ENCODE measurements at places on chromosomes 7 and 10.

DNA sequence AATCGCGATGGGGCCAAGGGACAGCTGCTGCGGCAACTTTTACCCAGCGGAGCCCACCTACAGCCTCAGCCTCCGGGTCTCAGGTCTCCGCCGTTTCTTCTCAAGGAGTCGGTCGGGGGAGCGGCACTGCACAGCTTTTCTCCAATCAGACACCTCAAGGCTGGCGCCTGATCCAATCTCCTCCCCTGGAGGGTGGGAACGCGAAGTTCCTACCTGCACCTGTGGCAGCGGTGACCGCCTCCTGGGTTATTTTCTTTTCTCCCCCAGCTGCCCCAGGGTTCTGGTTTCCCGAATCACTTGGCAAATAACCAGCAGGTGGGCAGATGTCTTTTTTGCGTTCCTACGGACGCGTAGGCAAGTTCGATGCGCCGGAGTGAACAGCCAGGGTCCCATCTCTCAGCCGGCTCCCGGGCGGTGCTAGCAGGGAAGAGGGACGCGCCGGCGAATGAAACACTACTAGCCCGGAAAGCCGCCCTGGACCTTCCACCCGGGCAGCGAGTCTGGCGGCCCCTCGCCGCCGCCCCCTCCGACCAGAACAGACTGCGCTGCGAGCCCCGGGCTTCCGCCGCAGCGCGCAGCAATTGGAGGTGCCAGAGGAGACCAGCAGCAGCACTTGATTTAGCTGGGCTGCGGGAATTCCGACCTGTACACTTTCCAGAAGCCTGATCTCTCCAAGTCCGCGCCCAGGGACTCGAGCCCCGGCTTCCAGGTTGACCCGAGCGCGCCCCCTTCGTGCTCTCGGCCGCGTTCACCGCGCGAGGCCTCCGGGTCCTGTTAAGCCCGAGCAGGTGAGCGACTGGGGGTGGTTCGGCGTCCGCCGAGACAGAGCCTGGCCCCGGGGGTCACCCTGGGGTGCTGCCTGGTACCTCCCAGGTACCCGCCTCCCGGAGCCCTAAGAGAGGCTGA is at the start of gene PRR15:
TSS of gene PRR15 (plus strand) at position 246 of the 906 bp plus-strand sequence. CDS start 2,495 bp downstream, outside the sequence.
- DNase-seq, result peak; percentile 84

DNA sequence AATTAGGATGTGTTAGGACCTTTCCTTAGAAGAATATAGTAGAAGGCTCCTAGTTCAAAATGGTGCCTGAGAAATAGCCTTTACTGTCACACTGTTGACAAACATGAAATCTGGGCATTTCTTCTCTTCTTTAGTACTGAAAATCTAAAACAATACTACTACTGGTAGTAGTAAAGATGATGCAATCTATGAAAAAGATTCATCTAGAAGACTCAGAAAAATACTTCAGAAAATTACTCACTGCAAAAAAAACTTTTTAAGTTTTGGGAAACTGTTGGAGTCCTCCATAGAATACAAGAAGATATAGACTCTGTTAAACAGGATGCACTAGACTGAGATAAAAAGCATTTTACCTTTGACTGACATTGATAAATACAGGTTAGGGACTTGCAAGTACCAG is 67.1 kb downstream of the NRF1 start:
- DNase-seq, result no peak

DNA sequence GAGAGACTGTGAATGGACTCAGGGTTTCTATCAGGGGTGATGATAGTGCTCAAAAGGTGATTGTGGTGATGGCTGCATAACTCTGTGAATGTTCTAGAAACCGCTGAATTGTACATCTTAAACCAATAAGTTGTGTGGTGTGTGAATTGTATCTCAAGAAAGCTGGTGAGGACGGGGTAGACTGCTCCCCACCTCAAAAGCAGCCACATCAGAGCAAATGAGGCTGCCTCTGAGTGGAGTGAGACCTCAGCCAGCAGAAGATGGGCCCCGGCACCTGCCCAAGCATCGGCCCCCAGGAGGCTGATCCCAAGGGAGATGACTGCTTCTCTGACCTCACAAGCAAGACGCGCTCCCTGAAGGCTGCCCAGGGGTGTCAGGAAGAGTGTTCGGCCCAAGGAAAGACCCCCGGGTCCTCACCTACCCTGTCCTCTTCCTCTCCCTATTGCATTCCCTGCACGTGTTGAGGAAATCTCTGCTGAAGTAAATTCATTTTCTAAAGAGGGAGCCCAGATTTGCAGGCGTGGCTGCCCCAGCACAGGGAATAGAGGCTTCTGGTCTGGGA is 279.3 kb upstream of the SHH start:
- DNase-seq, result no peak

DNA sequence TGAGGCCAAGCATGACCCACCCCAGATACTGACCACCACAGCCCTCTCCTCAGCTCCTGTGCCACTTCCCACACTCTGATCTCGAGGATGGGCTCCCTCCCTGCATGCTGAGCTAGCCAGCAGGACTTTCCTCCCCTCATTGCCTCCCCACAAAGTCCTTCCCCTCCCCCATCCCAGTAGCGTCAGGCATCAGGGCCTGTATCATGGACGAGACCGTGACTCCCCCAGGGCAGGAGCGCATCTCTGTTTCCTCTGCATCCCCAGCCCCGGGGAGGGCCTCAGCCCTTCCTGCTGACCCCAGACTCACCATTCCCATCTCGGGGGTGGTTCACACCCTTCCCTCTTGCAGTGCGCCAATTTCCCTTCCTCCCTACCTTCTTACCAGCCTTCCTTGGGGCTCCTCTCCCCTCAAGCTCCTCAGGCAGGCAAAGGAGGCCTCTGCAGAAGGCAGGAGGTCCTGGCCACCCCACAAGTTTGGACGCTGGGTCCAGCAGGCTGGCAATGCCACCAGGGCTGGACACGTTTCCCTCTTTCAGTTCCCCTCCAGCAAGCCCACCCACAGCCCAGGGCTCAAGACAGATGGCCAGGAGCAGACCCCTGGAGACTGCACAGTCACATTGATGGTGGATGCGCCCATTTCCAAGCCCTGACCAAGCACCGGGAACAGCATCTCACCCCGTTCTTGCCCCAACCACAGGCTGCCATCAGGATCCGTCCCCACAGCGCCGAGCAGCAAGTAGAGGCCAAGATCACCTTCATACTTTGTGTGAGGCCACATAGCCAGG is 36.5 kb downstream of the GRID1 start:
- no peak for DNase-seq

DNA sequence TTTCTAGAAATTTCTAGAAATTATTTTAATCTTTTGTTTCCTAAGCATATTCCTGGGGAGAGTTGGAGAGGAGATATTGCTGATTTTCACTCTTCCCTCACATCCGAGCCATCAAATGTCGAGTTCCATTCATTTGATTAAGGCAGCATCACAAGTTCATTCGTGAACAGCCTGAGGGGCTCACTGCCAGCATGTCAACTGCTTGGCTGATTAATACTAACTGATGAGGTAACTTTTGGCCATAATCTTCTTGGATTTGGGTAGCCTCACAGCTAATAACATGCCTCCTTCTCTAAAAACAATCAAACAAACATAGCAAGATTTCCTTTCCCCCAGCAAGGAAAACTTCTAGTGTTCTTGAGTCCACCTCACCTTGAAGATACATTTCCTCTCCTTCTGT is 87.1 kb upstream of the AFAP1L2 start:
- DNase-seq, result no peak

DNA sequence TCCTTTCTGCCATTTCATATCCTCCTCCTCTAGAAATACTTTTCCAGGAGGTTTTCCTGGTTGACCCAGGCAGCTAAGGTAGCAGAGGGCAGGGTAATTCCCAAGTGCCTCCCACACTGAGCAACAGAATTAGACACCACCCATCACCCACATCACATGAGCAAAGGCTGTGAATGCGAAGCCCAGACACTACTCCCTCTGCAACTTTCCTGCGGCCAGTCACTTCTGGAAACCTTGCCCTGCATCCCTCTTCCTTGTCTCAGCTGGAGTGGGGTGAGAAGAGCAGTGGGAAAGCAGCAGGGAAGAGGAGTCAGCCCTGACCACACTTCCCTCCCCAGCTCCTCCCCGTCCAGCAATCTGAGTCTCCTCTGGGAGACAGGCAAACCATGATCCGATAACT is 15.2 kb downstream of the TMEM176B start:
- no peak for DNase-seq

DNA sequence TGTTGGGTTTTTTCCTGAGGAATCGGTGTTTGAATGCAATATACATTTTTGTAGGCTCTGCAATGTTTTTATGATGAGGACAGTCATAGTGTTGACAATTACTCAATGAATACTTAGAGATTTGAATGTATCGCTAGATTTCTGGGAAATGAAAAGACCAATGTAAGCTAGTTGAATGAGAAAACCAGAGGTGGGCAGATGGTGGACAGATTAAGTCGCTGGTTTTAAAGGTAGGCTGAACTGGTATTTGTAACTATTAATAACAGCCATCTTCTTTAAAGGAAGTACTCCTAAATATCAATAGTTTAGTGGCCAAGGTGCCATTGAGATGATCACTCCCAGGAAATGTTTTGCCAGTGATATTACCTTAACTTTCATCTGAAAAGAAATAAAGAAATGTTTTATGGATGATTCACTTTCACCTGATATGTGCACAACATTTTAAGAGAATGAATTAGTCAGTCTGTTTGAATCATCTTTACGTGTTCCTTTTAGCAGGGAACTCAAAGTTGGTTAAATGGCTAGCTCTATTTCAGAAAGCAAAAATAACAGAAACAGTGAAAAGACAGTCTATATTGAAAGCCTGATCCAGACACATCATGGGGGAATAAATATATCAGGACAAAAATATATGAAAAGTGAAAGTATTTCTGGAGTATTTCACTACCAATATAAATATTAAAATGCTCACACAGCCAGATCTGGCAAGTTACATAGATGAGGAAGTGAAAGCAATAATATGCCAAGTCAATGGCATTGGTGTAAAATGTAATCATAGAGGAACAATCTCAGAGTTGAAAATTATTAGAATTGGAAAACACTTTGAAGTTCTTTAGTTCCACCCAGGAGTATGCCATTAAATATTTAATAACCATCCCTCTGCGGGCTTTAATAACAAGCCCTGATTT is 20.7 kb downstream of the MET start:
- no peak for DNase-seq

- peak; percentile 85 for DNase-seq
Observed at GRCh38 chr7:113799896-113800295, 118.9 kb downstream of the PPP1R3A start.

DNA sequence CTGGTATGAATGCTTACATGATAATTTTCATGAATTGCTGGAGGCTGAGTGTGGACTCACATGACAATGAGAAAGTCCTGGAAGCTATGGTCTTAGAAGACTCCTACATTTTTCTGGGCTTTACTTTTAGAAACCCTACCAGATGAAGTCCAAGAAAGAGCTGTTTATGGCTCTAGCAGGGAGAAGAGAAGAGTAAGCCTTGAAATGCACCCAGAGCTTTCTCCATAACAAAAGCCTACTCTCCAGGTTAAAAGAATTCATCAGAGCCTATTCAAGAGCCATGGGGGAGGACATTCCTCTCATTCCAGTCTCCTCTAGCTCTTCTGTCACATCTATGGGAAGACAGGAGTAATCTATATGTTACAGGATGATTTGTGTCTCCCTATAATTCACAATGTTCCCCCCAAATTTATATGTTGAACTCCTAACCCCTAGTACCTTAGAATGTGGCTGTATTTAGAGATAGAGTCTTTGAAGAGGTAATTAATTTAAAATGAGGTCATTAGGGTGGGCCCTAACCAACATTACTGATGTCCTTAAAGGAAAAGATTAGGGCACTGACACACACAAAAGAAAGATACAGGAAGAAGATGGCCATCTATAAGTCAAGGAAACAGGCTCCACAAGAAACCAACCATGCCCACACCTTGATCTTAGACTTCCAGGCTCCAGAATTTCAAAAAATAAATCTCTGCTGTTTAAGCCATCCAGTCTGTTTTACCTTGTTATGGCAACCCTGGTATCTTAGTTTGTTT is 193.8 kb upstream of the PTER start:
- no peak for DNase-seq

DNA sequence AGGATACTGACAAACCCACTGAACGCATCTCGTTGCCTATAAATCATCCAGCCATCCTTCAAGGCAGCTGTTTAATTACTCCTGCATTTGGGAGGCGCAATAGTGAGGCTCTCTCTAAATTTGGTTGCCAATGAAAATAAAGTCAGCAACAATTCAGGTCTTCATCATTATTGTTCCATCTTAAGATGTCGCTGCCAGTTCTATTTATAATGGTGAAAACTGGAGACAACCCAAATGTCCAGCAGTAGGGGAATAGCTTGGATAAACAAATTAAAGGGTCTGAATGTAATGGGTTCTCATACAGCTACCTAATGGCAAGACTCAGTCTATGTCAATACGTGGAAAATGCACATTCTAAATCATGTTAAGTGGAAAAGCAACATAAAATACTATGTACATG is 120.1 kb upstream of the PLXNA4 start:
- DNase-seq, result peak; percentile 68

DNA sequence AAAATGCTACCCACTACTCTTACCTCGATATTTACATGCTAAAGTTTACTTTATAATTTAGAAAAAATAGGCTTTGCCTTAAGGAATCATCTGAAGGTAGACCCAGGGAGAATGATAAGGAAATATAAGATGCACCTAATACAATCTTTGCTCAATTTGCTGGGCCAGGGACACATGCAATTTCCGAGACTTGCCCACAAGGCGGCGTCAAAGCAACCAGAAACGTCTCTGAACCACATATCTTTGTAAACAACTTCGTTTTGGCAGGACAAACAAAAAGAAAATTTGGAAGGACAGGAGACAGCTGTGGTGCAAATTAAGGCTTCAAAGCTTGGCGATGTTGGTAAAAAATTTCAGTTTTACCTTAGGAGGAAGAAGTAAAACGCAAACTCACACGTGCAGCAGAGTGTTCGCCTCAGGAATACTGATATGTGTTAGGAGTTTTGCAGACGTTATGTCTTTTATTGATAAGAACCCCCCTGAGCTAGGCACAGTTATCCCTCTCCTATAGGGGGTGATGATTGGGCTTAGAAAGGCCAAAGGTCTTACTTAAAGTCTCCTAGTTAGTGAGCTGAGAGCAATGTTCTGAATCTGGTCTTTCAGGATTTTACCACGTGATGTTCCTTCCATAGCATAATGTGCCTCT is 134.3 kb downstream of the PRKCQ start:
- no peak for DNase-seq

GRCh38 chr7:9796241-9796640 is 1177.4 kb upstream of the PHF14 start:
- no peak for DNase-seq

DNA sequence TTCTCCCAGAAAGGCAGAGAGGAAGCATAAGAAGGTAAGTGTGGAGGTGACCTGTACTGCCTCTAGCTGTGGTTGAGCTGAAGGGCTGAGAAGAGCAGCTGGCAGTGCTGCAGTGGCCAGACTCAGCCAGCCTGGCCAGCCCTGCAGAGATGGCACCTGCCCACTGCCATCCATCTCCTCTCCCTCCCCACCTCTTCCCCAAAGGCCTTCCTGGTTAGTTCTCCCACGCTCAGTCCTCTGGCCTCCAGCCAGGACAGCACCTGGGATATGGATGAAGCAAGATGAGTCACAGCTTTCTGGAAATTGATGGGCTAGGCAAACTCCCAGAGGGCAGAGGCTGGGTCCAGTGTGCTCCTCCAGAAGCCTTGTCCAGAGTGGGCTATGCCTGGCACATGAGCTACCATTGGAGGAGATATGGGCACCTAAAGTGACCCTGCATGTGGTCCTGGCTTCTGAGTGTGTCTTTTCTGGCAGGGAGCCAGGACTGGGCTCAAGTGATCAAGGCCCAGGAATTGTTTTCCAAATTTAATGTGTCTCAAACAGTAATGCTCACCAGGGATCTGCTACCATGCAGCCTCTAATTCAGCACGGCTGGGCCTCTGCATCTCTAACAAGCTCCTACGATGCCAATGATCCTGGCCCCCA is 81.0 kb upstream of the CACUL1 start:
- DNase-seq, result no peak

- no peak for DNase-seq
Observed at GRCh38 chr10:122276611-122277208, 5.6 kb downstream of the BTBD16 start.
